ENCODE measurements at places on chromosomes 7 and 10.

DNA sequence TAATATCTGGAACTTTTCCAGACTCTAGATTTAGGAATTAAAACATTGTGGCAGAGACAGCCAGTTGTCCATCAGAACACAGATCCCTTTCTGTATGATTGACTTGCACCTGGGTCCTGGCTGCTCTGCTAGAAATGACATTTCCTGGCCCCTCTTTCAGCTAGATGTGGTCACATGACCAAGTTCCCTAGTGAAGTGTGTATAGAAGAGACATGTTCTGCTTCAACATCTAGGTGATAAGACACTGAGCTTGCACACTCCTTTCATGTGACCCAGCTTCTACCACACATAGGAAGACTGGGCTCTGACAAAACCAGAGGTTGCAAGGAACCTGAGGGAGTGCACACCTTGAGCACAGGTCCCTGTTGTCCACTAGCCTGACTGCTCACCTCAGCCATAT, 22.8 kb upstream of the DYNC1I1 start:
- no peak for DNase-seq

- no peak for DNase-seq
Measured at GRCh38 chr10:93245779-93246178, 172.1 kb downstream of the CYP26A1 start.

DNA sequence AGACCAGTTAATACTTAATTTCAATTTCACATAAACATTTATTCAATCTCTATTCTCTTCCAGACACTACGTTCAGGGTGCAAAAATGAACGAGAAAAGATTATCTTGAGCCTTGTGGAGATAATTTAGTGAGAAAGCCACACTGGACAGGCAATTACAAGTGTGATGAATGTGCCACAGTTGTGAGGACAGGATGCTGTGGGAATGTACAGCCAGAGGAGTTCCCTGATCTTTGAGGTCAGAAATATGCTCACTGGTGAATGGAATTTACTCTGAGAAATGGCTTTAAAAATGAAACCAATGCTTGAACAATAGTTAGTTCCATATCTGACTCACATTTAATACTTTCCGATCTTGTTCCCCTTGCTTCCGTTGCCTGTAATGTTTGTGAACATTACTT, 864.8 kb downstream of the GATA3 start:
- no peak for DNase-seq

DNA sequence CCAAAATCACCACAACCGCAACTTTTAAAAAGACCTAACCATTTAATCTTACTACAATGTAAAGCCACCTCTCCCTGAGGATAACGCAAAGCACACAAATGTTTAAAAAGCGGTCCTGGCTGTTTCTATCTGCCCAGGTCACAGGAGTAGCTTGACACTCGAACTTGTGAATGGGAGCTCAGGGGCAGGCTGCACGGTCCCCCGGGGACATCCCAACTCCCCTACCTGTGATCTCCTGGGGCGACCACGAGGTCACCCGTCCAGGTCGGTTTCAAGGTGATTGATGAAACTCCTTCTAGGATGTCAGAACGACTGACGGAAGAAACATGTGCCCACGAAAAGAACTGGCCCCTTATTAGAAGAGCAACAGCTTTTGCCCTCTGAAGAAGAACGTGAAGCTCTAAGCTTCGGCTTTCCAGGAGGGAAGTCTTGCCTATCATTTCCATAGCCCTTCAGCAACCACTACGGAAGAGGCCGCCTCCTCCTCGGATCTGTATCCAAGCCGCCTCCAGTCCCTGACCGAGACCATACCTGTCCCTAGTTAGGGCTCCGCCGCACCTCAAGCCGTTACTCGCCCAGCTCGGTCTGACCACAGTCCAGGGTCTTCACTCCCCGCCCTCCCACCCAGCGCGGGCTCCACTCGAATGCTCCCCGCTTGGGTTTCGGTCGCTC, 459 bp downstream of the CYCS start:
- no peak for DNase-seq

GRCh38 chr7:158710651-158711102, 6.1 kb upstream of the NCAPG2 start:
- no peak for DNase-seq

GRCh38 chr7:122304996-122305421, 459 bp upstream of the FEZF1 start:
- DNase-seq: no peak

DNA sequence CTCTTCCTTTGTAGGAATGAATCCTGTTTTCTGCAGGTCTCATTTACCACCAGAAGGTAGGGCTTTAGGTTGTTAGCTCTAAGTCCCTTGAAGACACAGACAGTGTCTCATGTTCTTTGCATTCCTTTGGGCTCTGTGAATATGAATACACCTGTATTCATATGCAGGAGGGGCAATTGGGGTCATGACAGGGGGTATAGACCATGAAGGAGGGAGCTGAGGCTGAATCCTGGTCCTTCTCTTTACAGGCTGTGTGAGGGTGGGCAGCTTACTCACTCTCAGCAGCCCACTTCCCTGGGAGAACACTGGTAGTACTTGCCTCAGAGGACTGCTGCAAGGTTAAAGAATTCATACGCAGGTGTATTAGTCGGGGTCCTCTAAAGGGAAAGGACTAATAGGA, 267.2 kb upstream of the MGMT start:
- no peak for DNase-seq

- DNase-seq: no peak
Measured at GRCh38 chr10:13705526-13706174, 118.9 kb downstream of the PRPF18 start.

DNA sequence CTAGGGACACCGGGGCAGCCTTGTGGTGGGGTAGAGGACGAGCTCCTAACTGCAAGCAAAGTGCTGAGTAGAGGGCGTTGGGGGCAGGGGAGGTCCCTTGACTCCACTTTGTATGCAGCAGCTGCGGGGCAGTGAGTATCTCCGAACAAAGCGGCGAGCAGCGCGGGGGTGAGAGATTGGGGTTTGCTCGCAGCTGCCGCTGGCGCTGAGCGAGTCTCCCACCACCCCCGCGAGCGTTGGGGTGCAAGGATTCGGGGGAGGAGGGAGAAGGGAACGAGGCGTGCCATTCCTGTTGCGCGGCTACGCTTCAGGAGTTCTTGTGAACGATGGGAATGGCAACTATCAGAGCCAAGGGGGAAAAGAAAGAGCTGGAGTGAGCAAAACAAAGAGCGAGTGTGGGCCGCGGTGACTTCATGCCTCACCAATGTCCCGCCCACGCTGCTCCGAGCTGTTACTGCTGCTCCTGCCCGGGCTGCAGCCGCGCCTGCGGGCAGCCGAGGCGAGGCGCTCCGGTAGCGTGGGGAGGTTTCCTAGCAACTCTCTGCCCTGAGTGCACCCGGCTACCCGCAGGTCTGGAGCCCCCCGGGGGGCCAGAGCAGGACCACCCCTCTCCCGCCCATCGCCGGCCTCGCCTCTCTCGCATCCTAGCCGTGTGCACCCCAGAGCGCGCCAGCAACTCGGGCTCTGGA, at the start of gene ITGB8:
Gene ITGB8, plus strand, starts transcription at position 662 of the 689 bp plus-strand sequence. CDS start 907 bp downstream, outside the sequence.
- DNase-seq: no peak

Measured in NAMALWA (cell line).